Stimulated activated CD8-positive, alpha-beta memory T cell treated with anti-CD3 and anti-CD28 coated beads, Interleukin-4, amount 100 ng/mL, for 24 hours (primary cell): ENCODE measurements at places on chromosomes 7 and 10.
A peak's percentile ranks its signal among the peaks of the same experiment; 100 is the strongest.

DNA sequence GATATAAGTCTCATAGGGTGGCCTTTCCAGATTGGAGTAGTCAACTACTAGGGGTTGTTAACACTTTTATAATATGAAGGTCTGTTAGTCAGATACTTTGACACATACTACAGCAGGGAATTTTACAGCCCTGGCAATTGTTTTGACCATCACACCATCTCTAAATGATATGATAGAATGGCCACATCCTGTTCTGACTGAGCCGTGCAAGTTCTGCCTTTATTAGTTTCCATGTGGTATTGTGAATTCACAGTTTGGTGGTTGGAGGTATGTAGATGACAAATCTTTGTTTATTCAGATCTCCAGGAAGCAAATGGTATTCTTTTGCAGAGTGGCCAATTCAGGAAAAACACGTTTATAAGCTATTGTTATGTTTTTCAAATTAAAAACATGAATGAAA lies 83.0 kb downstream of the NRG3 start:
- no peak for DNase-seq

DNA sequence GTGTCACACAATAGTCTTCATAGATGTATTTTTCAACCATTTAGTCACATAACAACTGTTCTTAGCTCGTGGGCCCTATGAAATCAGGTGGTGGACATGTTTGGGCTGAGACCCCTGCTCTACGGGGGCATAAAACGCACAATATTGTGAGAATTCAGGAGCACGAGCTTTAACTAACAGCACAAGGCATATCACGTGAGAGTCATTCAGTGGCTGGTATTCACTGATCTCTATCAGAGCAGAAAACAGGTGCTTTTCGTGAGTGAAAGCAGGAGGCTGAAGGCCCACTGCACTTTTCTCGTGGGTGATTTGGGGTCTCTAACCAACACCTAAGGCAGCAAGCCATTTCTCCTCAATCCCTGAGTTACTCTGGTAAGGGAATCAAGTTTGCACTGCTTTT lies 42.8 kb upstream of the GRB10 start:
- DNase-seq: no peak

DNA sequence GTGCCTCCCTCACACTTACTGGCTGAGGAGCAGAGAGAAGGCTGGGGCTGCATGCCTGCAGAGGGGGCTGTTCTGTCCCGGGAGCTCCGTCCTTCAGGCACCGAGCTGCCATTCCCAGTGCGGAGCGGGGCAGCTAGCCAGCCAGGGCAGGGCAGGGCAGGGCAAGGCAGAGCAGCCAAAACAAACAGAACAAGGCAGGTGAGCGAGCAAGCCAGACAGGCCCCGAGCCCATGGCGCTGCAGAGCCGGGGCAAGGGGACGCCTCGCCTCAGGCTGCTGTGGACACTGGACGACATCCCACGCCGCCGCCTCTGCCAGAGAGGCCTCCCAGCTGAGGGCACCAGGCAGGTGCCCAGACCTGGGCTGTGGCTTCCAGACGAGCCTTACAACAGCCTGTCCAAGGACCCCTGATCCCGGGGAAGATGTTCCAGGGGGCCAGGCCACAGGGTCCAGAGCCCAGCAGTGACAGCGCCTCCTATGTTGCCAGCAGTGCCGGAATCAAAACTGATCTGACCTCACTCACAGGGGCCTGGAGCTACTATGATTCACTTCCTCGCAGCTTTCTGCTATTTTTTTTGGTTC lies 8.2 kb upstream of the NDST2 start:
- no peak for DNase-seq

GRCh38 chr7:6197801-6198551 lies 74.4 kb downstream of the CYTH3 start:
- no peak for DNase-seq

- no peak for DNase-seq
These were observed 31.9 kb upstream of the AGBL3 start for GRCh38 chr7:134954197-134955082.

GRCh38 chr10:43595739-43596298 lies 10.4 kb upstream of the ZNF485 start:
- peak; percentile 4 for DNase-seq

- no peak for DNase-seq
These were observed 118.3 kb downstream of the PKD1L1 start for GRCh38 chr7:47830015-47830414.
